ENCODE measurements at places on chromosomes 7 and 10. TPM values are rescaled to one million over a fixed set of nuclear protein-coding genes. Genes with fewer than 3 reads are reported as not detected.

DNA sequence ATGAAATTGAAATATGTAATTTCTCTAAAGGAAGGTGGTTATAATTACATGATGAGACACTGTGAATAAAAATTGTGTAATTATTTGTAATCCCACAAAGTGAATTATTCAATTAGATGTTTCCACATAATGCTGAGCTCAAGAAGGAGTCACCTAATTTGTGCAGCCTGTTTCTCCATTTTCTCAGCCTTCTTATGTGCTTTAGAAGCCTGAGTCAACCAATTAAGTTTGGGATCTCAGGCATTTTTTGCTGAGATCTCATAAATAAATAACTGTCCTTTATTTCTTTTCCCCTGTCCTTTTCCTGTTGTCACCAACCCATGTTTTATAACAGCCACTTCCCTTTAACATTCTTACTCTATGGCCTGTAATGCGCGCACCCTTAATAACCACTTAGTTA lies 506.5 kb upstream of the SEMA3D start:
- no peak for DNase-seq

- DNase-seq: no peak
Observed at GRCh38 chr10:15147594-15148392, 20.7 kb downstream of the NMT2 start.

DNA sequence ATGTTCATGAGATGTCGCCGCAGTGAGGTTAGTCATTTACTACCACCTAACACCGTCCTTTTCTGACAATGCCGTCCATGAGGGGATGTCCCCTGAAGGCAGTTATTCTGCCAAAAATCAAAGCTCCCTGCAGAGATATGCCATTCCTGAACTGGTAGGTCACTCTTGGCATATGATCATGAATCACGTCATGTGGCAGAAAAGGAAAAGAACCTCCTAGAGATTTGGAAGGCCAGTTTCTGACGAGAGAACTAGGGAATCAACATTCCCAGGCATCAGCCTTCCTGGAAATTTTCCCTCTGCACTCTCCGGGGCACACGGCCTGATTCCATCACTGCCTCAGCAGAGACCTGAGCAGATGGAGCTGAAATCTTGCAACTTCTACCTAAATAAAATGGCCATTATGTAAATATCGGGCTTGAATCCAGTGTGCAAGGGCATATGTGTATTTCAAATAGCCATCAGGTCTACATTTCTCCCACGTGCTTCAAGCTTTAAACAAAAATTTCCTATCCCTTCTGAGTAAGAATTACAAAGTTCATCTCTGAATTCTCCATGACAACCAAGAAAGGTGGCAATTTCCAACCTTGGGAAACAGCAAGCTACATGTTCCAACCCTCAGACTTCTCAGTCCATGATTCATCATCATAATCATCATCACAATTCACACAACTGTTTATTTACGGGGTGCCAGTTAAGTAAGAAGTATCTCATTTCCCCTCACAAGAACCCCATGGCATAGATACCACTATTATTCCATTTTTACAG lies 46.5 kb downstream of the AMPH start:
- no peak for DNase-seq

The NPC1L1 gene
- total RNA-seq: not detected

The BHLHA15 gene
- 0.57 TPM for total RNA-seq

The POLR2J gene
- total RNA-seq: 49.7 TPM
